ENCODE measurements at places on chromosomes 7 and 10. TPM values are rescaled to one million over a fixed set of nuclear protein-coding genes. Genes with fewer than 3 reads are reported as not detected.

The SEMA4G gene
- 5.9 TPM for total RNA-seq

The CD36 gene
- total RNA-seq = 3.1 TPM

DNA sequence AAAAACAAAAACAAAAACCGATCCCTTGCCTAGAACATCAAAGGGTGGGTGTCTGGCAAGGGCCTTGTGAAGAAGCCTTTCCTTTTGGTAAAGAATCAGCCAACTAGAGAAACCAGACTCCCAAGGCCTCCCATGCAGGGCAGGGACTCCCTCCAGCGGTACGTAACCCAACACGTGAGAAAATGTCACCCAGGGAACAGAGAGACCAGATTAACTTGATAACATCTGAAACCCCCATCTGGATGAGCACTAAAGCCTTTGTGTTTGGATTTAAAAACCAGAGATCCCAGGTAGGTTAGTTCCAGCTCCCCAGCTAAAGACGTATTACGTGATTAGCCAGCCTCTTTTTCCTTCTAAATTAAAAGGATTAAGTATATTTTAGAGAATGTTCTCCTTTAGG, 3.0 kb upstream of the HABP2 start:
- no peaks in the 10 kb centered on the region for H3K27me3 ChIP-seq
- H3K27ac ChIP-seq = no peak overlapping the region
- DNase-seq = no peak
- no peaks in the 10 kb centered on the region for H3K4me1 ChIP-seq
- no peak overlapping the region for H3K4me3 ChIP-seq

DNA sequence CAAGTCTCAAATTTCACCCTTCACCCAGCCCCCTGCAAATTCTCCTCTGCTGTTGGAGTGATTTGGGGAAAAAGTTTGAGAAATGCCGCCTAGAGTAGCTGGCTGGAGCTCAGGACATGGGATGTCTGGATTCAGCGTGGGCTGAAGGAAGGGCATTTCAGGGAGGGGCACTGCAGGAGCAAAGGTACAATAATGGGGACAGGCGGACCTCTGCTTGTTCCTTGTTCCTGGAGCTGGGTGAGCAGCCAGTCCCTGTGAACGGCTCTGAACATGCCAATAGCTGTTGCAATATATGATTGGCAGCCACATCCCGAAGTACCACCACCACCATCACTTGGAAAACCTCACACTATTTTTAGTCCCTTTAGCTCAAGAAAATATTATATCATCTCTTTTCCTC, 23.4 kb downstream of the ADRA2A start:
- no peaks in the 10 kb centered on the region for H3K27me3 ChIP-seq
- no peak overlapping the region for H3K27ac ChIP-seq
- H3K36me3 ChIP-seq = no peaks in the 10 kb centered on the region
- no peak for DNase-seq

The GSDME gene
- total RNA-seq = 35.2 TPM
